ENCODE measurements at places on chromosomes 3 and 15.

DNA sequence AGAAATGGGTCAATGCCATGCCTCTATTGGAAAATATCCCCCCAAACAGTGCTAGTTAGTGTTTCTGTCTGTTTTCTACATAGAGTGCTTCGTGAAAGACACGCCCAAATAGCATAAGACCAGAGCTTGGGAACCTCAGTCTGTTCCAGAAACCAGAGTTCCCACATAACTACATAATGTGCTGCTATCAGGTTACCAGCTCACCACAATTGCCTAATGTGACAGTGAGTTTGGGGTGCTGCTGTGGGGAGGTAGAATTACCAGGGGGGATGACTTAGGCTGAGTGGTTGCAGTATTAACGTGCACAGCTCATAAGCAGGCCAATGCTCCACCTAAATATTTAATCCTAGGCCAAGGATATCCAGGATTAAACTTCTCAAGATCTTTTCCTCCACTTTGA, 39.2 kb downstream of the DUT start:
- DNase-seq: no peak

GRCh38 chr3:177665122-177665808, 468.0 kb upstream of the TBL1XR1 start:
- no peak for DNase-seq

GRCh38 chr3:4953119-4953518, 26.1 kb upstream of the BHLHE40 start:
- DNase-seq: no peak

GRCh38 chr15:35740761-35741160, 194.8 kb upstream of the DPH6 start:
- DNase-seq: no peak

GRCh38 chr15:28021281-28022039, 77.7 kb downstream of the OCA2 start:
- DNase-seq: peak; percentile 29

DNA sequence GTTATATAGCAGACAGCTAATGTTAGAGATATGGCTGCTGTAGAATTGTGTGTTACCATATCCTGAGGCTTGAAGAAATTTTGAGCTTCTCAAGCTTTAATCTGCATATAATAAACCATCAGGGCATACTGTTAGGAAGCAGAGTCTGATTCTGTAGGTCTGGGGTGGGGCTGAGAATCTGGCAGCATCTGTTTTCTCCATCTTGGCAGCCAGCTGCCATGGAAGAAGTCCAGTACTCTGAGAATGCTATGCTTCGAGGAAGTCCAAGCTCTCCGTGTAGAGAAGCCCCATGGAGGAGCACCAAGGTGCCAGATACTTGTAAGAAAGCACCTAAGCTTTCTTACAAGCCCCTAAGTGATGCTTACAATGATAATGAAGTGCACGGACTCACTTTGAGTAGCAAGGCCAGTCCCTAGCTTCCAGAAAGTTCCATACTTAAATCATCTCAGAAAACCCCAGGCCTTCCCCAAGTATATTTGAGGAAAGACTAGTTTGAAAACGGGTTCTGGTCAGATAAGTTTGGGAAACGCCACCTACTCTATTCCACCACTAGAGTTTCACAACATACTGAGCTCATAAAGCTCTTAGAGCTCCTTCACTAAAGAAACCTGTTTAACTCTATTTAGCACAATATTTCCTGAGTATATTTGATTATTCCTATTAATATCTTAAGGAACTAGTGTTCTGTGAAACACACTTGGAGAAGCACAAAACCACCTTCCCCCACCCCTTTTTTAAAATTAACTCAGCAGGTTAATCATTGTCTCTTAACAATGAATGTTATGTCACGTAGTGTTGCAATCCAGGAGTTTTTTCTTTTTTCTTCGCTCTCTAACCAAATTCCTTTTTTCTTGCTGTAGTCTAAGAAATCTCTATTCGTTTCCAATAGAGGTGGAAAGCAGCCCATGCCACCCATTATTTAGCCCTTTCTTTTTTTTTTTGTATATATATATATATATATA, 59.9 kb upstream of the RASGRP1 start:
- no peak for DNase-seq

- DNase-seq: no peak
Observed at GRCh38 chr3:42529468-42529867, 27.0 kb downstream of the VIPR1 start.

DNA sequence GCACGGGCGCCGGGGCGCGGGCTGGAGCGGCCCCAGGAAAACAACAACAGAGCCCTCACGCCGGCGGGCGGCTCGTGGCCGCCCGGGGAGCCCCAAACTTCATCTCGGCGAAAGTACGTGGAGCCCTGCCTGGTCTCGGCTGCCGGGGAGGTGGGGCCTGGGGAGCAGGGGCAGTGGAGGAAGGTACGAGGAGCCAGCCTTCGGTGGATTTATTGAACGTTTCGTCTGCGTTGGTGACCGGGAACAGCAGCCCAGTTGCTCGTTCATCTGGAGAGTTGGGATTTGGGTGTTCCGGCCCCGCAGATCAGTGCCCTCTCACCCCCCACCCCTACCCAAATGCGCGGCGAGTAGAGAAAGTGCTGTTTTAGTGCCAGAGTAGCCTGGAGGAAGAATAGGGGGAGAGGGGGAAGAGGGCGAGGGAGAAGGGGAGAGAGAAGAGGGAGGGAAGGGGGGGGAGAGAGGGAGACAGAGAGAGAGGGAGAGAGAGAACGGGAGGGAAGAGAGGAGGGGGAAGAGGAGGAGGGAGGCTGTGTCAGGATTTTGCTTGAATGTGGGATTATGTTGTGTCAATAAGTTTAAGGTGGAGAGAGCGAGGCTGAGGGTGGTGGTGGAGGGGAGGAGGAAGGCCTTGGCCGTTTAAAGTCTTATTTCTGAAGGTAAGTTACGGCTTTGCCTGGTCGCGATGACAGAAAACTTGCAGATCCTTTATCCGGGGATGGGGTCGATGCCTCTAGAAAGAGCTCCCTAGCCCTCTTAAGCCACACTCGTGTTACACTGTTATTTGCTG, 970 bp downstream of the BBX start:
- peak; percentile 63 for DNase-seq

GRCh38 chr3:6679510-6679909, 181.4 kb upstream of the GRM7 start:
- no peak for DNase-seq

DNA sequence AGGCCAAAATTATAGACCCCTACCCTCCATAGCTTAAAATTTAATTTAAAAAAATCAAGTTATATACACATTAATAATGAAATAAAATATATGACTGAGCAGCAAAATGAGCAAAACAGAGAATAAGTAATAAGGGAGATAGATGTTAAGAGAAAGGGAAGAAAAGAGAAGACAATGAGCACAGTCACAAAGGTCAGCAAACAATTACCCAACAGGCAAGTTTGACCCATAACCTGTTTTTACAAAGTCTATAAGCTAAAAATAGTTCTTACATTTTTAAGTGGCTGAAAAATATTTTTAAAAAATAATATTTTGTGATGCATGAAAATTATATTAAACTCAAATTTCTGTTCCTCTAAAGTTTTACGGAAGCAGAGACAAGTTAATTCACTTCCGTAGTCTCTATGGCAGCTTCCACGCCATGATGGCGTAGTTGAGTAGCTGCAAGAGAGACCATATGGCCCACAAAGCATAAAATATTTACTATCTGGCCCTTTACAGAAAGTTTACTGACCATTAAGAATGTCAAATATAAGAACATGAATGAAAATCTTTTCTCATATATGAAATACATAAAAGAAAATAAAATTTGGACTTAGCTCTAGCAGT, 47.5 kb downstream of the ACAP2 start:
- DNase-seq: no peak

DNA sequence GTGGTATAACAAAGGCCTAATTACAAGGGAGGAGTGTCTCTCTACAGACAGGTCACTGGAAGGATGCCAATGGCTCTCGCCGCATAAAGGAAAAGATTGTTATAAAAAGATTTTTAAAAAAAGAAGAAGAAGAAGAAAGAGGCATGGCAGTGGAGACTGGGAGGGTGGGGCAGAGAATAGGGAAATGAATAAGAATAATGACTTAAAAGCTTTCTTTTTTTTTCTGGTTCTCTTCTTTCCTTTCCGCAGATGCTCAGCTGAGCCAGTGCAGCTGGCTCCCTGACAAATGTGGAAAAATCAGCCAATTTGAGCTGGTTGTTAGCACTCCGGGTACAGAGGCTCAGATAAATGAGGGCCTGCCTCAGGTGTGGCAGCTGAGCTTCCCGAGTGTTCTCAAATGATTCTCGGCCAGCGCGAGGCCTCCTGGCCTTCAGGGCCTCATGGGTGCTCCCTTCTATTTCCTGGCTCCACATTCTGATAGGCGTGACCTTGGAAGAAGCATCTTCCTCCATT, 234.1 kb downstream of the RORA start:
- no peak for DNase-seq

- DNase-seq: peak; percentile 36
Observed at GRCh38 chr3:58206406-58207011, 4.3 kb downstream of the DNASE1L3 start.

- DNase-seq: peak; percentile 30
Observed at GRCh38 chr15:90654233-90655136, 62.7 kb upstream of the BLM start.

DNA sequence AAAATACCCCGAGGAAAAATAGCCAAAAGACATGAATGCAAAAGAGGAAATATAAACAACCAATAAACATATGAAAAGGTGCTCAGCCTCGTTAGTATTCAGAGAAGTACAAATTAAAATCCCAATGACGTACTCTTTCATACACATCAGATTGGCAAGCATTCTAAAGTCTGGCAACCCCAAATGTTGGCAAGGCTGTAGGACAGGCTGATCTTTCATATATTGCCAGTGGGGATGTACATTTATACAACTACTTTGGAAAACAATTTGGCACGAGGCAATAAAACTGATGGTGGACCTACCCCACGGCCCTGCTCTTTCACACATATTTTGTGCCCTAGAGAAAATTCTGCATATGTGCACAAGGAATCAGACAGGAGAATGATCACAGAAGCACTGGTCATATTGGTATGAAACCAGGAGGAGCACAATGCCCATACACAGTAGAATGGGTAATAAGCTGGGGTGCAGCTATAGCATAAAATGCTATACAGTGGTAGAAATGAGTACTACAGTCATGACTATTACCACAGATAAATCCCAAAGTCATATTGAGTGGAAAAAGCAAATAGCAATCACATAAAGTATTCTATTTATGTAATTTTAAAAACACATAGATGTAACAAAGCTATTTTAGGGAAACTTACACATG, 176.0 kb upstream of the SLC24A5 start:
- DNase-seq: no peak

DNA sequence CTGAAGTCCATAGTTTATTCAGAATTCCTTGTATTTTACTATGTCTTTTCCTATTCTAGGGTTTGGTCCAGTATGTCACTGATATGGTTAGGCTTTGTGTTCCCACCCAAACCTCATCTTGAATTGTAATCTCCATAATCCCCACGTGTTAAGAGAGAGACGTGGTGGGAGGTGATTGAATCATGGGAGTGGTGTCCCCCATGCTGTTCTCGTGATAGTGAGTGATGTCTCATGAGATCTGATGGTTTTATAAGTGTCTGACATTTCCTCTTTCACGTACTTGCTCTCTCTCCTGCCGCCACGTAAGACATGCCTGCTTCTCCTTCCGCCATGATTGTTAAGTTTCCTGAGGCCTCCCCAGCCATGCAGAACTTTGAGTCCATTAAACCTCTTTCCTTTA, 6.6 kb upstream of the TEX9 start:
- DNase-seq: no peak

DNA sequence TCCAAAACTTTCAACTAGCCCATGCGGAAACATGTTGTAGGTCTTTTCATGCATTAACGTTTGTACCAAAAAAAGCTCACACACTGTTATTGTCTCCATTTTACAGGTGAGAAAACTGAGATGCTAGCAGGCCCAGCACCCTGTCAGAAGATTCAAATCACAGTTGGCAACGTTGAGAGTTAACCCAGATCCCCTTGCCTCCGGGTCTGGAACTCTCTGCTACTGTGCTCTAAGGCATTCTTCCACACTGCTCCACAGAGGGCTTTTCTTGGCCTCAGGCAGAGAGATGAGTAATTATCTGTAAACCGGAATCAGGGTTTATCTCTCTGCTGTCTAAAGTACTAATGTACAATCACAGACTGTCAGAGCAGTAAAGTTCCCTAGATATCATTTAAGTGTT, 186.0 kb upstream of the LPP start:
- DNase-seq: no peak

DNA sequence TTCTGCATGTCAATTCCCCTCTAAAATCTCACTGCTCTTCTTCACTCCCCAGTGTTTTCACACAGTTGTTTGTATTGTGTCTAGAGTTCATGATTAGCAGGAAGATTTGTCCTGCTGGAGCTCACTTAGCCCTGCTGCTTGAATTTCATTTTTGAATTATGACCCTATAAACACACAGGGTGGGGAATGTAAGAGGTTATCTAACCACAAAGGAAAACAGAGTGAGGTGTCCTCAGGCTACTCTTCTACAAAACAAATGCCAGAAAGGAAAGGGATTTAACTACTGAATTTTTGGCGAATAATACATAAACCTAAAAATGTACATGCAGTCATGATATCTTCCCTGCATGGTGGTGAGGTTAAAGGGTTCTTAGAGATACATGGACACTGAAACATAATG, 215.1 kb upstream of the CNTN4 start:
- no peak for DNase-seq

GRCh38 chr15:89186803-89187202, 34.6 kb downstream of the RLBP1 start:
- no peak for DNase-seq

DNA sequence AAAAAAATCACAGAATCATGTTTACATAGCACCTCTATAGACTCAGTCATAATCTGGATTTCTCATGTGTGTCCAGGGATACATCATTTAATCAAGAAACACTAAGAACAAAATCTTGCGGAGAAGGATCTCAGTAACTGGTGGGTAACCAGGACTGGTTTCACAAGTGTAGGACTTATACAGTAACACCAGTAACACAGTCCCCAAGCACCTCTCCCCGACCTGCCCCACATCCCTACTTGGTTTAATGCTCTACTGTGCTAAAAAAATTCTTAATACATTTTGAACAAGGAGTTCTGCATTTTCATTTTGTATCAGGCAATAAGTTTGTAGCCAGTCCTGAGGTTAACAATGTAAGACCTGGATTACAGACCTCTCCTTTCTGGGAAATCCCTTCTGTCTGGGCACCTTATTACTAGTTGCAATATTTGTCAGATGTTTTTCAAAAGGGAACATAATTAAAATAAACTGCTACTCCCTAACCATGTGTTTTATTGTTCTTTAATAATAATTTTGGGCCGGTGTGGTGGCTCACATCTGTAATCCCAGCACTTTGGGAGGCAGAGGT, 57.6 kb upstream of the BBX start:
- DNase-seq: no peak

DNA sequence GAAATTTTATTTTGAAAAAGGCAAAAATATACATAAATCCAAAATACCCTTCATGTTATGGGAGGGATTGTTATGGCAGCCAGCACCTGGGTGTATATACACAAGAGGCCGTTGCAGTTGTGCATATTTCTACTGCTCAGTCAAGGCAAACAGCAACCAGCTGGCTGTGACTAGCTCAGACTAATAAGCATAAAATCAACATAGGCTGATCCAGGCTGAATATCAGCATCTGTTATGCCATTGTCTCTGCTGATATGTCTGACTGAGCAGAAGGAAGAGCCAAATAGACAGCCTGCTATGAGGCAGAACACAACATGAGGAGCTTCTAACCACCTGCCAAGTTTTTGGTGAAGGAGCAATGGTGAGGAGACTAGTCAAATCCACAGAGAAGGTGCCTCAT, 457.5 kb upstream of the ALCAM start:
- DNase-seq: no peak
